Effector CD4-positive, alpha-beta T cell (primary cell): ENCODE measurements at places on chromosomes 7 and 10.
A peak's percentile ranks its signal among the peaks of the same experiment; 100 is the strongest.

DNA sequence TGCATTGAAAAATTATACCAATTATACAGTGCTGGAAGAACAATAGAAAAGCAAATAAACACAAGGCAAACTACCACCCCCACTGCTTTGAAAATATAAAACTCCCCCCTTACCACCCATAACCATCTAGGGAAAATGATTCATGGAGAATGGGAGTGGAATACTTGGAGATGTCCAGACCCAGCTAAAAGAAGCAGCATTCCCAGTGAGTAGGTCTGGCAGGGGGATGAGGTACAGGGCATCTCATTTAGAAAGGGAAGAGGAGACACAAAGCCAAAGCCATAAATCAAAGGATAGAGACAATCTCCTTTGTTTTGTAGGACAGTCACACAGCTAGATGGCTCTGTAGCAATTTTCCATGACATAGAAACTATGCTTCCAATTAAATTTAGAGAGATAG is 36.0 kb upstream of the DGKI start:
- DNase-seq, result no peak

DNA sequence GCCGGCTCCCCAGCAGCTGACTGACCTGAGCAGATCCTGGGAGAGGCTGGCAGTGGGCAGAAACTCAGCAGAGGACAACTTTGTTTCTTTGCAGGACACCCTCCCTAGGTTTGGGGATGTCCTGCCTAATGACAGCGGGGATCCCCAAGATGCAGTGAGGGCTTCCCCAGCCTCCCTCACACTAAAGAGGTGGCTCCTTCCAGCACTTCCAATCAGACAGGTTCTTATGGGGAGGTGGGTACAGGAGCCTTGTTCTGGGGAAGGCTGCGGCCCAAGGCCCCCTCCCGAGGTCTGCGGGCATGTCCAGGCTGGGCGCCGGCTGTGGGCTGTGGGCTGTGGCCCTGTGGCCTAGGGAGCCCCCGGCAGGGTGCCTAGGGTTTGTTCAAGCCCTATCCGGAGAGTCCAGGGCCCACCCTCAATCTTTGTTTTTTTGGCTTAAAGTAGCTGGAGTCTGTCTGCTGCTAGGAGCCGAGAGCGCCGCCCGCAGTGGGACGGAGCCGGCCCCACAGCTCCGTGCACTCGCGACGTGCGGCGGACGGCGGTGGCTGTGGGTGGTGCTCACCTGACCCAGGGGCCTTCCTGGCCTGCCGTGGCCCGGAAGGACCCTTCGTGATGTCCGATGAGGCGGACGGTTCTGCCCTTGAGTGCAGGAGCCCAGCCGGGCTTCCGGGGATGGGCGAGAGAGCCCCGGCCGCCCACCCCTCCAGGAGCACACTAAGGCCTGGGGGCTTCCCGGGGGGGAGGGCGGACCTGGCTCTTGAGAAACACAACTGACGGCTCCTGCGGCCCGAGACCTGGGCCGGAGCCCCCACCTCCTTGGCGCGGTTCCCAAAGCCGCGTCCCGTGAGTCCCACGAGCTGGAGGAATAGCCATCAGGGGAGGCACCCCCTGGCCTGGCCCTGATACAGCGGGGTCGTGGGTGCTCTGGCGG is 57.2 kb downstream of the PDGFA start:
- no peak for DNase-seq

DNA sequence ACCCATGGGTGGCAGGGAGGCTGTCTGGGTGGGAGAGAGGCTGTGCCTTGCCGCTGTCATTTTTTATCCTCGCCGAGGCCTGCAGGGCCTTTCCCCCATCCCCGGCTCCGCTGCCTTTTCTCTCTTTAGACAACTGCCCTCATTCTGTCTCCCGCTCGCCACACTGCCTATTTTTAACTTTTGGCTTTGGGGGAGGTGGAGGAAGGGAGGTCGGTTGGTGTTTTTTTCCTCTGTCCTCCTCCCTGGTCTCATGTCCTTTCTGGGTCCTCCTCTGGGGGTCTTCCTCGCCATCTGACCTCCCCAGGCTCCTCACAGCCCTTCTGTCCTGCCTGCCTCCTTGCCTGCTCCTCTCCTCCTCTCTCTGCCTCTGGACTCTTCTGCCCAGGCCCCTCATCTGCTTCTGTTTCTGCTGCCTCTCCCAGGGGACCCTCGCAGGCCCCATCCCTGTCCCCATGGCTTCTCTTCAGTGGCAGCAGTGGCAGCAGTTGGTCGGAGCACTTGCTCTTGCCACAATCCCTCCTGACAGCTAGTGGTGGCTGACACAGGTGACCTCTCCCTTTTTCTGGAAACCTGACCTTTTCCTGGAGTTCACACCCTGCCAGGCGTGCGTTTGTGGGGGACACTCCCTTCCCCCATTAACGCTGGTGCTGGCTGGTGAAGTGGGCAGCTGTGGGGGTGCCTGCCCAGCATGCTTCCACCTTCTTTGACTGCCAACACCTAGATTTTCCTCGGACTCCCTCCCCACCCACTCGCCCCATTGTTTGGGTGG is 19.5 kb upstream of the PCBD1 start:
- no peak for DNase-seq

GRCh38 chr7:27141923-27142579 is 1.4 kb downstream of the HOXA5 start:
- no peak for DNase-seq

GRCh38 chr10:93236393-93237040 is 162.8 kb downstream of the CYP26A1 start:
- DNase-seq, result no peak

- DNase-seq, result no peak
Observed at GRCh38 chr7:35707422-35707821, 12.5 kb upstream of the HERPUD2 start.

- DNase-seq, result no peak
Observed at GRCh38 chr10:59019603-59020002, 156.8 kb upstream of the PHYHIPL start.

- DNase-seq, result no peak
Observed at GRCh38 chr7:24920451-24921361, 59.3 kb downstream of the OSBPL3 start.

- no peak for DNase-seq
Observed at GRCh38 chr10:44352316-44353127, 32.4 kb downstream of the CXCL12 start.

DNA sequence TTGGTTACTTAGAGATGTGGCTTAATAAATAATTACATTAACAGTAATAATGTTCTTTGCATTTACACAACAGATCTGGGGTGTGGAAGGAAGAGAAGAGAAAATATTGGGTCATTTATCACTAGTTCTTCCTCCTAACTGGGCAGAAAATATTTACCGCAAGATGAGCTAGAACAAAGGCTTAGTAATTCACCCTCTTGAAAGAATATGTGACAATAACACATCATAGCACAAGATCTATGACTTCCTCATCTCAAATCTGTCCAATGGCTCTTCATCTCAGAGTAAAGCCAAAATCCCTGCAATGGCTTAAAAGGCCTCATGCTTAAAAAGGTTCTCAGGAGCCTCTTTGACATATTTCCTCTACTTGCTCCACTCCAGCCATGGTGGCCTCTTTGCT is 178.6 kb downstream of the ZNF438 start:
- DNase-seq, result no peak

DNA sequence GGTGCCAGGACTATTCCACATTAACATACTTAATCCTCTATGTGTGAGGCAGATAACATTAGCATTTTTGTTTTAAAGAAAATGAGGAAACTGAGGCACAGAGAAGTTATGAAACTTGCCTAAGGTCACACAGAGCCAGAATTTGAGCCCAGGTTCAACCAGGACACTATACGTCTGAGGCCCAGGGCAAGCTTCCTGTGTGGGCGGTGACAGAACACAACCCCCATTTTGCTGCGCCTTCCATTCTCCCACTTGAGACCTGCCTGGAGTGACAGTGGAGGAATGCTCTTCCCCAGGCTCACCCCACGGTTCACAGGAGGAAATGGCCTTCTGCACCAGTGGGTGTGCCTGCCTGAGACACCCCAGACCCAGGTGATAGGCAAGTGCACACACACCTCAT is 164.1 kb downstream of the SH3PXD2A start:
- no peak for DNase-seq

- DNase-seq, result no peak
Observed at GRCh38 chr7:47601119-47601880, 19.4 kb upstream of the TNS3 start.

- DNase-seq, result peak; percentile 92
Observed at GRCh38 chr7:44573464-44574286, at the start of gene DDX56. Gene DDX56 (minus strand): TSS chr7:44573908. CDS start chr7:44573895, 13 bp downstream.

- DNase-seq, result no peak
Observed at GRCh38 chr7:10734595-10734994, 239.1 kb upstream of the PHF14 start.

- DNase-seq, result no peak
Observed at GRCh38 chr7:35909870-35910357, 109.1 kb downstream of the SEPTIN7 start.

DNA sequence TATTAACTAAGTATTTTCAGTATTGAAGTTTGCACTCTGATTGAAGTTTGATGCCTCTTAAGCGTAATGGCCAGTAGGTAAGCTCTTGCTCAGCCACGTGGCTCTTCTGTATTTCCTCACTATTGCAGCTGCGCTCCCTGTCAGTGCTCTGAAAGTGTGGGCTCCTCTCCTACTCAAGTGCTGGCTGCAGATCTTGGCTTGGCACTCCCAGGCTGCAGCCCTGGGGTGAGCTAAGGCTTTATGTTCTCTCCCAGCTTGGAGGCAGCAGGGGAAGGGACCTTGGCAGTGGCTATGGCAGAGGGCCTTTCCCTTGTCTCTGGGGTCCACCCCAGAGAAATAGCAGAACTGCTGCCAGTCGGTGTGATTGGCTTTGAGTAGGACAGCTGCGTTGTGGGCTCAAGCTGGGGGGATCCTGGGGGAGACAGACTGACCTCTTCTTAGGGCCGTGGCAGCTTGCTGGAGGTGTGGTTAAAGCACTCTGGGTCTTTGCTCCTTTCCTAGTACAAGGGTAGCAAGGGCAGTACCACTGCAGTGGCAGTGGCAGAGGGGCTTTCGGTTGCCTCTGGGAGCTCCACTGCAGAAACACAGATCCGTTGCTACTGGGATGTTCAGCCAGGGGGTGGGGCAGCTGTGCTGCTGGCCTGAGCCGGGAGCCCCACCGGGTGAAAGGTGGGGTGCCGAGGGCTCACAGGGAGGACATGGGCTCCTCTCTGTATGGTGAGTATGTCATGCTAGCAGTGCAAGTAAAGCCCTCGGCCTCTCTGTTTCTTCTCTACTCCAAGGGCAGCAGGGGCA is 100.5 kb downstream of the GLCCI1 start:
- DNase-seq, result no peak

DNA sequence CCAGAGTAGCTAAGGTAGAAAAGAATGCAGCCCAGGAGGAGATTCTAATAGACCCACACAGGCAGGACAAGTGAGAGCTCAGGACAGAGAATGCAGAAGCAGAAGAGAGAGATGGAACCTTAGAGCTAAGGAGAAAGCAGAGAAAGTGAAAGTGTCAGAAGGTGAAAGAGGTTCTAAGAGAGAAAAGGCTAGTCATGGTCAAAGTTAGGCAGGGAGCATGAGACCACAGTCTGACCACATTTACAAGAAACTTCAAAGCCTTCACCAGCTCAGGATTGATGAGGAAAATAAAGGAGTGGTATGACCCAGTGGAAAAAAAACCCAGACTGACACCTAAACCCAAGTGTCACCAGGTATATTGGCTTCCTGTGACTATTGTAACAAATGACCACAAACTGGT is 131.8 kb upstream of the WDR11 start:
- no peak for DNase-seq

- no peak for DNase-seq
Observed at GRCh38 chr10:126586878-126587277, 83.6 kb downstream of the C10orf90 start.

- DNase-seq, result no peak
Observed at GRCh38 chr10:88853155-88853881, 1.7 kb upstream of the ANKRD22 start.

- no peak for DNase-seq
Observed at GRCh38 chr7:114842551-114843065, 79.3 kb upstream of the MDFIC start.

DNA sequence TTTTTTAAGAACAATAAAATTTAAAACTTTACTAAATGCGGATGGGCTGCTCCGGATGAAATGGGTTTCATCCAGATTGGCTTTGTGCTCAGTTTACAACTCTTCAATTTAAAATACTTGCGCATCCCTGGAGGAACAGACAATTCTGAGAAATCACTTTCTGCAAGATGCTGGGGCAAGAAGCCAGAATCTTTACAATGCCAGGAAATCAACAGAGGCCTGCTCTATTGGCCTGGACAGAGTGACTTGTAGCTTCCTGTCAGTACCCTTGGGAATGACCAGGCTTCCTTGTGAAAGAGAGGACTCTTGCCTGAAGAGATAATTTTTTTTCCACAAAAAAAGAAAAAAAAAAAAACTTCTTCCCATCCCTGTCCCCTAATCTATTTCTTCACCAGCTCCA is 3.9 kb upstream of the FAM13C start:
- DNase-seq, result no peak

- no peak for DNase-seq
Observed at GRCh38 chr7:84336303-84336702, 141.7 kb upstream of the SEMA3A start.

DNA sequence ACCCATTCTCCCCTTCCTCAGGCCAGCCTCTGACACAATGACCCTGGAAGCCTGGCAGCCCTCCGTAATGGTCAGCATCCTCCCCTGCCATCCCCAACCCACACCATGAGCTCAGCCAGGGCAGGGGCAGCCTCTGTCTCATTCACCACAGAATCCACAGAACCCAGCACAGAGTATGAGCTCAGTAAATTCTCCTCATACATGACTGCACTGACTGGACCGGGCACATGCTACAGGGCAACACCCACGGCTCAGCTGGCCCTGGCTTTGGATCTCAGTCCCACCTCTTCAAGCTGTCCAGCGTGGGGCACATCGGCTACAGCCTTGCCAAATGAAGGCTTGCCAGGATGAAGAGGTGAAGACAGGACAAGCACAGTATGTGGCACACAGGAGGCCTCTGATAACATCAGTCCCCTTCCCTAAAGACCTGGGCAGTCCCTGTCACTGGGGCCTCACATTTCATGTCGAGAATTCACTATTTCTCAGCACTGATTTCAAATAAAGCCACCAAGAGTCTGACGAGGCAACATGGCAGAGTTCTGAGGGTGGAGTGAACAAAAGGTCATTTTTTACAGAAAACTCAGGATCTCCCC is 7.9 kb downstream of the GPRIN2 start:
- no peak for DNase-seq

GRCh38 chr10:15167411-15168290 is 842 bp downstream of the NMT2 start:
- DNase-seq, result peak; percentile 38

GRCh38 chr7:41702635-41703371 is at the start of gene INHBA:
Gene INHBA (minus strand): TSS chr7:41703090. CDS start chr7:41700374, 2,716 bp downstream.
- DNase-seq, result no peak

DNA sequence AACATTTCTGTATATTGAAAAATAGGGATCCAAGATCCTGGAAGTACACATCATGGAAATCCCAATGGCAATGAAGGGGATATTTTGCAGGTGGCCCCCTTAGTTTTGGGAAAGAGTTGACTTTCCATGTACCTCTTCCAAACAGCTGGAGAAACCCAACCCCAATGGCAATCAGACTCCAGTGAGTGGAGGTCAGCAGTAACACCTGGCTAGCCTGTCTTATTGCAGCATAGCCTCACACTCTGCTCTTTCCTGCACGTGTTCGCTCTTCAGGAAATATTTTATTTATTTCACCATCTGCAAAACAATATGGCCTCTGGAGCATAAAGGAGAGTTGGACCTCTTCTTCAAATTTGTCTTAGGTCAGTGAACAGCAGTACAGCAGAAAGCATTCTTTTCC is 340.0 kb upstream of the NRP1 start:
- no peak for DNase-seq

- no peak for DNase-seq
Observed at GRCh38 chr7:7897509-7897908, 71.1 kb upstream of the GLCCI1 start.
